ENCODE measurements at places on chromosomes 7 and 10. TPM values are rescaled to one million over a fixed set of nuclear protein-coding genes. Genes with fewer than 3 reads are reported as not detected.

- peak; percentile 13 for DNase-seq
Observed at GRCh38 chr10:62627983-62628382, 176.5 kb upstream of the ADO start.

- DNase-seq = no peak
Observed at GRCh38 chr7:150425670-150426069, 24.8 kb upstream of the GIMAP8 start.

DNA sequence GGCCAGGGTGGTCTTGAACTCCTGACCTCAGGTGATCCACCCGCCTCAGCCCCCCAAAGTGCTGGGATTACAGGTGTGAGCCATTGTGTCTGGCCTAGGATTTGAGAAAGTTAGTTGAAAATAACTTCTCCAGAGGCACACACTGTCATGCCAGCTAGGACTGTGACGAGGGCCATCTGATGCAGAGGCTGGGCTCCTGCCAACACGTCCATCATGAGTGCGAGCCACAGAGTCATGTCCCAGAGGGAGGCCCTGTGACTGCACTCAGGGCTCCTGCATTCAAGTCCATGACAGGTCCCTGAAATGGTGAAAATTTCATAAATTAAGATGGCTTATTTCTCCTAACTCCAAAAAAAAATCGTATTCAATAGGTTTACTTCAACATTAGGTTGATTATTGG is 17.1 kb downstream of the C10orf120 start:
- no peak for DNase-seq

DNA sequence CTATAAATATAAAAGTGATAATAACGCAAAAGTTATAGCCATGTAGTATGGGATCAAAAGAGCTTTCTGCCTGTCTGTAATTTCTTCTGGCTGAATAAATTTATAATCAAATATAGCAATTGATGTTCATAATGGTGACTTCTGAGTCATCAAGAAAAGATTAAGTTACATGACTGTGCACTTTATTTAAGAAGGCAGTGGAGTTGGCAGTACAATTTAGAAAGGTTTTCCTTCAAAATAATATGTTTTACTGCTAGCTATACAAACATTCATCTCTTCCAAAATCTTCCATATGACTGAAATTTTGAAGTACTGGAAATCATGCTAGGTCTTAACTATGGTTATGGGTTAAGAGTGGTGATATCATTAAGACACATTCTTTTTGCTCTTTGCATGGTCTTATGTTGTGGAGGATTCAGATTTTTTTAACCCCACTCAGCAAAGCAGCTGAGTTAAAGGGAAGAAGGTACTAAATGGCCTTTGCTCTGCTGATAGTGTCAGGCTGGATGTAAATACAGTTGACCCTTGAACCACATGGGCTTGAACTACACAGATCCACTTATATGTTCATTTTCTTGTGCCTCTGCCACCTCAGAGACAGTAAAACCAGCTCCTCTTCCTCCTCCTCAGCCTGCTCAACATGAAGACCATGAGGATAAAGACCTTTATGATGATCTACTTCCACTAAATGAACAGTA is 323.6 kb downstream of the BBS9 start:
- DNase-seq = peak; percentile 44

DNA sequence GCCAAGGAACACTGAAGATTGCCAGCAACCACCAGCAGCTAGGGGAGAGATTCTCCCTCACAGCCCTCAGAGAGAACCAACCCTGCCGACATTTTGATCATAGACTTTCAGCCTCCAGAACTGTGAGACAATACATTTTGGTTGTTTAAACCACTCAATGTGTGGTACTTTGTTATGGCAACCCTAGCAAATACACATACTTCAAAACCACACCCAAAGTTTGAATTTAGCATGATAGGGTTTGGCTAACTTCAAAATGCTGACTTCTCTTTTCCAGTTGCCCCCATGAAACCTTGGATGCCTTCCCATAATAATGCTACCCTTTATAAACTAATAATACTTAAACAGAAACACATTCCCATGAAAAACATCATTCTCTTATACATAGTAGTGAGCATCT is 149.8 kb downstream of the DGKI start:
- DNase-seq = no peak

DNA sequence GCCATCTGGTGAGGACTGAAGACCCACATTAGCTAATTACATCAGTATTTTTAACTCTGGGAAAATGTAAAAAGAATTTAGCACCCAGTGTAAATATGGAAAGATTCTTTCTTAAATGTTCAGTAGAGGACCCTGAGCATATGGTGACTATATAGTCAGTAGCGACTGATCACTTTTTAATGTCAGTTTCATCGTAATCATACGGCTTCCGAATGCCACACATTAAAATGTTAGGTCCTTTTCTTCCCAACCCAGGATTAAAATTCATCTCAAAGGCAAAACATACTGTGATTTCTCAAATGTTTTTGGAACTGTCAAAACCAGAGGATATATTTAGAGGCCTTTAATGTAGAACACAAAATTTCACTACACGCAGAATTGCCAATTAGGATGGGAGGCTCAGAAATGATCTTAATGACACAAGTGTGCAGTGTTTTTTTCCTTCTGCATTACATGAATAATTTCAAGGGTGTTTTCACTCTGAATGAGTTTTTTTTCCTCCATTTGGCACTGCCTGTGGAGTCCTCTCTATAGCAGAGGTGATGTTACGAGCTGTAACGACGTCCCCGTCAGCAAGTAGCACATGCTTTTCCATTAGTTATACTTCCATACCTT is 382.7 kb downstream of the PAXIP1 start:
- no peak for DNase-seq

- DNase-seq = no peak
Observed at GRCh38 chr10:124239696-124240095, 146.3 kb upstream of the CHST15 start.

GRCh38 chr10:11338160-11338844 is 273.1 kb downstream of the USP6NL start:
- DNase-seq = no peak

DNA sequence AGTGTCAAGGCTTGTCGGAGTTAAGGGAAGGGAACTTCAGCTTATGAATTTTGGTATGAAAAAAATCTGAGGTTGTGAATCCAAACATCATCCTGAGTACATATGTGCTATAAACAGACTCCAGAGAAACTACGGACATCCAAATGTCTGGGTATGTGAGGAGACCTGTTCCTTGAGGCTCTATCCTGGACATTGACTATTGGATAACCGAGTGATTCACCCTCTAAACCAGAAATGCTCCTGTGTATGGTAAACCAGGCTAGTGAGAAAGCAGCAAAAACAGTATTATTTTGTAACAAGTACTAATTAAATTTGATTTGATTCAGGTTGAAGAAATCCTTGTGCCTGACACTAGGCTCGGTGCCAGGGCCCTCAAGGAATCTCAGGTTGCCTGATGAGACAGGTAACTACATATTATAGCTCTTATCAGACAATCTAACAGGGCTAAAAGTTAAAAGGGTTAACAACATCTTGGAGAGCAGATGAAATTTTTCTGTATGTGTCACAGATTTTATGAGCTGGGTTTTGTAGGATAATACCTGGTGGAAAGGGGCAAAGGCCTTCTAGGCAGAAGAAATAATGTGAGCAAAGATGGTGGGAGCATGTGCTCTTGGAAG is 10.4 kb upstream of the STOX1 start:
- DNase-seq = no peak

GRCh38 chr7:19030281-19030680 is 87.2 kb downstream of the TWIST1 start:
- peak; percentile 55 for DNase-seq

DNA sequence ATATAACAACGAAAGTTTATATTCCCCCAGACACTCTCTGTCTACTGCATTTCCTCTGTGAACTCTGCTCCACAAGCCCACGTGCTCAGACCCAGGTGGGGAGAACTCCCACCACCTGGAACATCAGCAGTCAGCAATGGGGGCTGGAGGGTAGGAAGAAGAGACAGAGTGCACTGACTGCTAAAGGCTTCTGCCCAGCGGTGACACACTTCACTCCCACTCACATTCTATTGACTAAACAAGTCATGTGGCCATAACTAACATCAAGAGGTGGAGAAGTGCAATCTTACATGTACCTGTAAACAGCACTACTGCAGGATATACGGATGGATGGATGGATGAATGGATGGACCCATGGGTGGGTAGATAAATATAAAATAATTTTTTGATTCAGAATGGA is 122.2 kb downstream of the MPP7 start:
- DNase-seq = no peak

DNA sequence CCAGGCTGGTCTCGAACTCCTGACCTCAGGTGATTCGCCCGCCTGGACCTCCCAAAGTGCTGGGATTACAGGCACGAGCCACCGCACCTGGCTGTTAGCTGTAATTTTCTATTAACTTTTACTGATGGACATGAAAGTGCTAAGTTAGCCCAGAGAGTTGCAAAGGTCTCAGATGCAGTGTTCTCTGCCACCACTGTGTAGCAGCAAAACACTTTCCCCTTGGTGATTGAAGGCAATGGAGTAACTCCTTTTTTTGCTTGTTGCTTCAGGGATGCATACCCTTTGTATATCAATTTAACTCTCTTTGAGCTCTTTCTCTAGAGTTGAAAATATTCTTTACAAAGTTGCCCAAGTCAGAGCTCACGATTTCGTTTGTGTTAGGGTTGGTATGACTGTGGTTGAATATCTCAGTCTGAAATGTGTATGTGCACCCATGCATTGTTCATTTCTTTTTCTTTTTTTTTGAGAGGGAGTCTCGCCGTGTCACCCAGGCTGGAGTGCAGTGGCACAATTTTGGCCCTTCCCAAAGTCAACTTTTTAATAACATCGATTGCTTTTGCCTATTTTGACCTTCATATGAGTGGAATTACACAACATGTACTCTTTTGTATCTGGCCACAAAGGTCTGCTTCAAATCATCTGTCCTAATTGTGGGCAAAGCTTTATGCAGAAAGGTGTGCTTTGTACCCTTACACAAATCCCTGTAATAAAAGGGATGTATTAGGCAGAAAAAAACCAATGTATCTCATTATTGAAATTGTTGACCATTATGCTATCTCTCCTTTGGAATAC is 52.6 kb downstream of the GTF2I start:
- DNase-seq = no peak

The ANKRD30A gene
- not detected for total RNA-seq

The HOXA5 gene
- total RNA-seq = not detected

The TYW1 gene
- total RNA-seq = 16.3 TPM

The ARID5B gene
- total RNA-seq = 64.6 TPM

Measured in astrocyte (in vitro differentiated cells and primary cell).